ENCODE measurements at places on chromosomes 7 and 10. TPM values are rescaled to one million over a fixed set of nuclear protein-coding genes. Genes with fewer than 3 reads are reported as not detected.

Gene CYP26A1
- 0.65 TPM for total RNA-seq

Gene PAPSS2
- 39.3 TPM for total RNA-seq

Gene SPDYE8
- total RNA-seq: not detected

Gene NXPH1
- not detected for total RNA-seq

Gene LRRC18
- not detected for total RNA-seq

Gene C7orf33
- not detected for total RNA-seq

Gene ADIRF
- total RNA-seq: not detected

Gene C10orf67
- total RNA-seq: not detected

Gene TAS2R4
- 0.88 TPM for total RNA-seq

Gene GBX1
- total RNA-seq: 0.41 TPM

Gene DNAH11
- total RNA-seq: 6.2 TPM

Gene AKR1C1
- total RNA-seq: 28.1 TPM

Gene EMX2
- 0.81 TPM for total RNA-seq

Gene UCN3
- not detected for total RNA-seq

Gene ADAM12
- total RNA-seq: 7.1 TPM

Gene SGMS1
- total RNA-seq: 20.0 TPM

Gene TDRD1
- total RNA-seq: 0.02 TPM

Gene MOGAT3
- not detected for total RNA-seq

Gene PAPOLB
- not detected for total RNA-seq

Gene SPOCK2
- 0.53 TPM for total RNA-seq

Gene FGFR2
- 0.19 TPM for total RNA-seq

Gene WNT2
- total RNA-seq: not detected

All from A172 (cell line).